HuH-7 (cell line): ENCODE measurements at places on chromosomes 13 and 19.

DNA sequence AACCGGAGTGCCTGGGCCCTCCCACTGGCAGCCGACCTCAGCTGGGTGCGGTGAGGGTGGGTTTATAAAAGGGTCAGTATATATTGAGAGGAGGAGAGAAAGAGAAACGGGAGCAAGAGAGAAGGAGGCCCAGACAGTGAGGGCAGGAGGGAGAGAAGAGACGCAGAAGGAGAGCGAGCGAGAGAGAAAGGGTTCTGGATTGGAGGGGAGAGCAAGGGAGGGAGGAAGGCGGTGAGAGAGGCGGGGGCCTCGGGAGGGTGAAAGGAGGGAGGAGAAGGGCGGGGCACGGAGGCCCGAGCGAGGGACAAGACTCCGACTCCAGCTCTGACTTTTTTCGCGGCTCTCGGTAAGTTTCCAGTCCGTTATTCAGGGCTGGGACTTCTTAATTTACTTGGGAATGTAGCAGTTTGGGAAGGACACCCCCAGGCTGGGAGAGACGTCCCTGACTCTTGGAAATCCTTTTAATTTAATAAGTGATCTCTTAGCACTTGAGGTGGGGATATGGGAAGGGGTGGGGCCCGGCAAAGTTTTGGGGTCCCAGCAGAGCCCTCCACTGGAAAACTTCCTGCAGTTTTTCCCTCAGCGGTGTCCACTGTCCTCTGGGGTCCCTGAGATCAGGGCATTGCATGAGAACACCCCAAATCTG lies at the start of gene EMP3:
EMP3 (plus strand) TSS at position 288 of the 646 bp plus-strand sequence. CDS start 1,293 bp downstream, outside the sequence.
- no peak for DNase-seq

DNA sequence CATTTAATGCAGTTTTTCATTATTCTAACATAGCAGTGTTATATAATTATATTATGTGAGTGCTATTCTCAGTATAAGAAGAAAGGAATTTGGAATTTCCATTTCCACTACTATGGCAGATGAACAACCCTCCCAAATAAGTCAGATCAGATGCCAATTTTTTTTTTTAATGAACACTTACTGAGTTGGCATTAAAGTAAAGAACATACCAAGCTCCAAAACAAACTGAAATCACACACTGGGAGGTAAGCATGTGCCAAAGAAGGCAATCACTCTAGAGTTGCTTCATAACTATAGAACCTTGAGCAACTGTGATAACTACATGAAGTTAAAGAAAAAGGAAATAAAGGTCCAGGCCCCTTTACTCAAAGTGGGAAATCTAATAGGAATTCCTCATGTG lies 90.3 kb downstream of the RNF17 start:
- no peak for DNase-seq

DNA sequence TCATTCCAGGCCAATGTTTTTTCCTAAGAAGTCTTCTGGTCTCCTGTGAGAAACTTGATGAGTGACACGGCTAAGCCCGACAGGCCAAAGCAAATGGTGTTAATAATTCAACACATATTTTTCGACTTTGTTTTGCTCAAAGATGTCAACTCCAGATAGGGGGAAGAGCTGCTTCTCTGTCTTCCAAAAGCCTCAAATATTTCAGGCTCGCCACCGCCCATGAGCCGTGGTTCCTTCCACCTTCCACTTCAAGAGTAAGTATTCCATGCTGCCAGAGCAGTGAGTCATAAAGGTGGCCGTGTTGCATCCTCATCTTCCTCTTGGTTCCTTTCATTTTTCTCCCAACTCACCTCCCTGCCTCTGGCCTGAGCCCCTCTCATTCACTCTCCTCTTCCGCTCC lies 272.6 kb downstream of the EFNB2 start:
- no peak for DNase-seq

DNA sequence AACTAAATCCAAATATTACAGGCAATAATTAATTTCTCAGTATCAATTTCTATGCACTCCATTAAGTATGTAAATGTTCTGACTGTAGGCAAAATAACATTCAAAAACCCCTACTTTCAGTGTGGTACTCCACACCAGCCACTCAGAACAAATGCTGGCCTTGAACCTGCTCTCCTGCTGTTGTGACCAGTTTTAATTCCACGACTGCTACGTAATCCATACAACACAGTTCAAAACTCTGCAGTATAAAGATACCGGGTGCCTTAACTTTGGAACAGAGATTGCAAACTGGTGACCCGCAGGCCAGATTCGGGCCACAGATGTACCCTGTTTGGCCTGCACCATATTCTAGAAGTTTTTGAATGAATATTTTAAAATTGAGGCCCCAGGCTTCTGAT lies 30.4 kb downstream of the COL4A1 start:
- no peak for DNase-seq

- no peak for DNase-seq
Observed at GRCh38 chr13:69857183-69857821, 250.3 kb upstream of the ATXN8OS start.

DNA sequence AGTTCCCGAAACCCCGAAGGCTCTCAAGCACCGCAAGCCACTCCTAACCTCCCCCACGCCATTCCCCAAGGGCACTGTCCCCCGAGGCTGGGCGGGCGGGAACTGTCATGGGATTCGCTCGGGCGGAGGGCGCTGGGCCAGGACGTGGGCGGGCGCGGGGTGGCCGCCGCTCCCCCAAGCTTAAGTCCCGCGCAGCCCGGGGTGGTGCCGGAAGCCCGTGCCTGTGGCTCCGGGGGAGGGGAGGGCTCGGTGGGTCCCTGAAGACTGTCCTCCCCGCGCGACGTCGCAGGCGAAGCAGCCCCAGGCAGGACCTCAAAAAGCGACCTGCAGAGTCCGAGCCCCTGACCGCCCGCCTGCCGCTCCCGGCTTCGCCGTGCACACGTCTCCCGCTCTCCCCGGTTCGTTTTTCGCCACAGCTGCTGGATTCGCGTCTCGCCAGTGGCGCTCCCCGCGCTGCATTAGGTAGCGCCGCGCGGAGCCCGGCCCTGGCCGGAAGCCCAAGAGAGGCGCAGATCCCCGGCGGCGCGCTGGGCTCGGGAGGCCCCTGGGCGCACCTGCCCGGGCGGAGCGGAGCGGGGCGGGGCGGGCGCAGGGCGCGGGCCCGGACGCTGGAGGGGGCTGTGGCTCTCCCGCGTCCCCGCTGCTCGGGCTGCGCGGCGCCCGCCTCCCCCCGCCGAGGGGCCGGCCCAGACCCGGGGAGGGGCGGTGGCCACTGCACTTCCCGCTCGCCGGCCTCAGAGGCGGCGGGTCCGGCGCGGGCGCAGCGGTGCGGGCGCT lies at the start of gene FARP1:
FARP1 (plus strand) TSS at position 715 of the 777 bp plus-strand sequence. CDS start 70,149 bp downstream, outside the sequence.
- DNase-seq, result peak; percentile 44

- DNase-seq, result no peak
Observed at GRCh38 chr13:40159736-40160135, 504.3 kb downstream of the COG6 start.

DNA sequence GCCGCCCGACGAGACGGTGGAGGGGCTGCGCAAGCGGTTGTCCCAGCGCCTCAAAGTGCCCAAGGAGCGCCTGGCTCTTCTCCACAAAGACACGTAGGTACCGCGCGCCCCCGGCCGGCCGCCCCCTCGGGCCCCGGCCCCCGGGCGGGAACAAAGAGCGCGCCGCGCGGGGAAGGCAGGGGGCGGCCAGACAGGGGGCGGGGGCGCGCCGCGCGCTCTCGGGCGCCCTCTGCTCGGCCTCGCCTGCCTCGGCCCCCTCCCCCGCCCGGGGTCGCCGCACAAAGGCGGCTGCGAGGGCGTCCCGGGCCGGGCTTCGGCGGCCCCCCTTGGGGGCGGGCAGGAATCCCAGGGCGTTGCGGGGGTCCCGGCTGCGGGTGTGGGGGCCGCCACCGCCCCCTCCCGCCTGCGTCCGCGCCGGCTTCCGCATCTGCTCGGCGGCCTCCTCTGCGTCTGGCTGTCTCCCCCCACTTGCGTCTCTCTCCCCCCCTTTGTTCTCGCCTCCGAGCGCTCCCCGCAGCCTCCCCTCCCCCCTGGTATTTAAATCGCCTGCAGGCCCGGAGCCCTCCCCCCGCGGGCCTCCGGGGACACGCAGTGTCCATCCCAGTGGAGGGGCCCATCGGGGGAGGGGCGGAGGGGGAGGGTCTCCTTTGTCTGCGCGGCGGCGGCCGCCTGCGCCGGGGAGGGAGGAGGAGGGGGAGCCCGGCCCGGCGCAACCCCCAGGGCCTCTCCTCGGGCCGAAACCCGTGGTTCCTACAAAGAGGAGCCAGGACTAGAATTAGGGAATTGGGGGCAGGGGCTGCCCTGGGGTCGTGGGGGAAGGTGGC lies 2.3 kb downstream of the MIDN start:
- DNase-seq, result no peak

DNA sequence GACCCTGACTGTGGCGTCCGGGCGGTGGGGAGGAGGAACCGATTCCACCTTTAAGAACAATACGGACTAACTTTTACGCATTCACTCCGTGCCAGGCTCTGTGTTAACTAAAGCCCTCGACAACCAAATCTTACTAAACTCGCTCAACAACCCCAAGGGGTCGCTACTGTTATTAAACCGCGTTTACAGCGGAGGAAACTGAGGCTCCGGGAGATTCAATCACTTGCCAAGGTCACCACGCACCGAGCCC lies 1.2 kb downstream of the SAMD1 start:
- no peak for DNase-seq

DNA sequence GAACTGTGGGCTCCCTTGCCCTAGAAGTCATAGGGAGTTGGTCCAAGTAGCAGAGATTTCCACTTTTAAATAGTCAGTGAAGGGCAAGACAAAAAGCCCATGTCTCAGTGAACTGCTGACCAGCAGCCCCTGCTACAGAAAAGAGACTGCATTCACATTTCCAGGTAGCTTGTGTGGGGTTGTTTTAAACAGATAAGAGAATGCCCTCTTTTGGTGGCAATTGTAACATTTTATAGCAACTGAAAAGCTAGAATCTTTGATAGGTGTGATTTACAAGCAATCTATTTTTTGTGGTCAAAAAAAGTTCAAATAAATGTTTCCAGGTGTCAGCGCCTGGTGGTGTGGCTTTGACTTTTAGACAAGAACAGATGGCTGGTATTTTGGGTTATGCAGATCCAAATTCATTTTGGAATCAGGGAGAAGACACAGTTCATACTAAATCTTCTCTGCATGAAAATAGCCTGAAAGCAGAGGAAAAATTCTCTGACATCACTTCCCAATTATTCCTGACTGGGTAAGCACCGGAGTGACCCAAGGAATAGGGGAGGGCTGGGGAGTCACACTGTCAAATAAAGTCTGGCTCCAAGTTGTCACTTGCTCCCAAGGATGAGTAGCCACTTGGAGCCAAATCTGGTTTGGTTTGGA lies 26.2 kb upstream of the GPR12 start:
- DNase-seq, result no peak

GRCh38 chr13:93534181-93534700 lies 307.6 kb downstream of the GPC6 start:
- no peak for DNase-seq

- no peak for DNase-seq
Observed at GRCh38 chr13:84784443-84785153, 902.3 kb upstream of the SLITRK1 start.

- no peak for DNase-seq
Observed at GRCh38 chr19:39543477-39543857, 3.5 kb upstream of the EID2 start.

DNA sequence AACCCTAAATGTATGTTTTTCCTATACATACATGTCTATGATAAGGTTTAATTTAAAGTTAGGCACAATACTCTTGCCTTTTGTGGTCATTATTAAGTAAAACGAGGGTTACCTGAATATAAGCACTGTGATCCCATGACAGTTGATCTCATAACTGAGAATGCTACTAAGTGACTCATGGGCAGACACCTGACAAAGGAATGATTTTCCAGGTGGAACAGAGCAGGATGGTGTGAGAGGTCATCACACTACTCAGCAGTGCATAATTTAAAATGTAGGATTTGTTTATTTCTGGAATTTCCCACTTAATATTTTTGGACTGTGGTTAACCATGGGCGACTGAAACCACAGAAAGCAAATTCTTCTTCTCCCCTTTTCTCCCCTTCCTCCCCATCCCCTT lies 178.9 kb downstream of the UGGT2 start:
- DNase-seq, result no peak

GRCh38 chr19:19782783-19783182 lies 38.8 kb downstream of the ZNF506 start:
- no peak for DNase-seq

DNA sequence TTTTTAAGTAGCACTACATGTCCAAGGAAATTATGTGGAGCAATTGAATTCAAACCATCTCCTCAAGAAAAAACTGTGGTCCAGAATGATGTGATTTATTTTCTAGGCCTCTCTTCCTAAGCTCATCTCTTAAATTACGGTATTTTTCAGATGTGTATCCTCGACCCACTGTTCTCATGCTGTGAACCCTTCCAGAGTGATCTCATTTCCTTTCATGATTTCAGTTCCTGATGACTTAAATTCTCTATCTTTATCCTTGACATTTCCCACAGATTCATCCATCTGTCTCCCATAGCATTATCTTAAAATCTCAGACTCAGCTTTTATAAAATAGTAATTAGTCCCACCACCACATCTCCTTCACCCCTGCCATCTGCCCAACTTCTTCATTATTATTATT lies 117.6 kb upstream of the SPRY2 start:
- no peak for DNase-seq

GRCh38 chr13:110578363-110578762 lies 16.8 kb upstream of the RAB20 start:
- DNase-seq, result no peak

- DNase-seq, result no peak
Observed at GRCh38 chr13:111461445-111462149, 141.2 kb downstream of the TEX29 start.
